CD8-positive, alpha-beta memory T cell (primary cell): ENCODE measurements at places on chromosomes 5 and 9. TPM values are rescaled to one million over a fixed set of nuclear protein-coding genes. Genes with fewer than 3 reads are reported as not detected.

The AJM1 gene
- total RNA-seq: 3.2 TPM

The PCDHA12 gene
- total RNA-seq: not detected

The SLC34A3 gene
- not detected for total RNA-seq

The PPP6C gene
- total RNA-seq: 48.9 TPM

The RNF183 gene
- not detected for total RNA-seq

The KIF27 gene
- total RNA-seq: 3.2 TPM

The PCDHB5 gene
- not detected for total RNA-seq

The IL3 gene
- 69.7 TPM for total RNA-seq

The IL12B gene
- not detected for total RNA-seq

DNA sequence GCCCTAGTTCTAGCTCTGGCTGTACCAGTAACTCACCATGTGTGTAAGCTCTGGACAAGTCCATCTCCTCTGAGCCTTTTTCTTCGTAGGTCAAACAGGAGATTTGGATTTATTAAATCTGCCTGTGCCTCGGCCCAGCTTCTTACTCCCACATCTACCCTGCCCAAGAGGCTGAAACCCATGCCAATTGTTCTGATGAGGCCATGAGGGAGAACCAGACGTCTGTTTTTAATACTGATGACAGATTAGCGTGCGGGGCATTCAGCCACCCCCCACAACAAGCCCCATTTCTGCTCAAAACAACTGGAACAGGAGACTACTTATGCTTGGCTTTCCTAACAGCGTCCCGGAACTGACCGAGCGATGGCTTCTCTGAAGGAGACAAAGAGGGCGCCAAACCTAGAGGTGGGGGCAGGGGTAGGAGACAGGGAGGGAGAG is 81.2 kb upstream of the TRIM32 start:
- no peak for DNase-seq
- H3K27me3 ChIP-seq: no peaks in the 10 kb centered on the region
- no peak overlapping the region for H3K27ac ChIP-seq
- no peak overlapping the region for H3K4me3 ChIP-seq
- H3K36me3 ChIP-seq: no peaks in the 10 kb centered on the region
- no peaks in the 10 kb centered on the region for H3K4me1 ChIP-seq

GRCh38 chr5:112800891-112801290 is 60.2 kb upstream of the SRP19 start:
- no peak for DNase-seq
- H3K27ac ChIP-seq: no peak overlapping the region
- H3K4me1 ChIP-seq: no peaks in the 10 kb centered on the region
- H3K36me3 ChIP-seq: no peaks in the 10 kb centered on the region
- no peak overlapping the region for H3K4me3 ChIP-seq

DNA sequence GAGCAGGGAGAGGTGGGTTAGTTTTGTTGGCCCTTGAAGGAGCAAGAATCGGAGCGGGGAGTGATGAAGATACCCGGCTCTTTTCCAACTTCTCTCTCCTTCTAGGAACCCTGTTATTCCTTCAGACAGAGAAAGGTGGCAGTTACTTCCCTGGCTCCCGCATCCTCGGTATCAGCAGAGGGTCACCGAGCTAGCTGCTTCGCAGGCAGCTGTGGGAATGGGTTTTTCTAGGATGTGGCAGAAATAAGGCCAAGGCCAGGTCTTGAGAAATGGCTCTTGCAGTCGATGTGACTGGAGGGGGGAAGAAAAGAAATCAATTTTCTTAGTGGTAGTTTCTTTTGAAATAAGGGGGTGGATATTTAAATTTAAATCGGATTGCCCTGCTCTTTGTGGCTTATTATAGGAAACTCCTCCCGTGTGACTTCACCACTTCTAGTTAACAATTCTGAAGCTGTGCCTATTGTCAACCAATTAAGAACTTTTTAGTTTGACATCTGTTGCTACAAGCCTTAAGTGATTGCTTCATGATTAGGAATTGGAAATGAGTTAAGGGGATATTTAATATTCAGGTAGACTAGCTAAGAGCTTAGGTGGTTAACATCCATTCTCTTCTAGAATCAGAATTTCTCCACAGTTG is 1.4 kb downstream of the SAP30L start:
- no peaks in the 10 kb centered on the region for H3K27me3 ChIP-seq
- peak overlapping the region; percentile 78 for H3K4me3 ChIP-seq
- no peak for DNase-seq
- H3K36me3 ChIP-seq: peaks cover 21% of the 10 kb centered on the region

- no peaks in the 10 kb centered on the region for H3K36me3 ChIP-seq
- no peak overlapping the region for H3K4me3 ChIP-seq
- H3K4me1 ChIP-seq: no peaks in the 10 kb centered on the region
- no peak overlapping the region for H3K27ac ChIP-seq
Measured at GRCh38 chr9:115615000-115615401, 497.0 kb upstream of the TNC start.

- no peak overlapping the region for H3K27ac ChIP-seq
- H3K4me3 ChIP-seq: no peak overlapping the region
- no peaks in the 10 kb centered on the region for H3K4me1 ChIP-seq
- no peaks in the 10 kb centered on the region for H3K36me3 ChIP-seq
Measured at GRCh38 chr5:56389261-56389660, 156.1 kb upstream of the ANKRD55 start.

- H3K4me3 ChIP-seq: no peak overlapping the region
- no peaks in the 10 kb centered on the region for H3K4me1 ChIP-seq
- no peaks in the 10 kb centered on the region for H3K27me3 ChIP-seq
Measured at GRCh38 chr5:84805473-84805872, 420.8 kb upstream of the EDIL3 start.

- H3K27ac ChIP-seq: no peak overlapping the region
- H3K4me1 ChIP-seq: no peaks in the 10 kb centered on the region
- no peak for DNase-seq
- no peak overlapping the region for H3K4me3 ChIP-seq
- H3K27me3 ChIP-seq: no peaks in the 10 kb centered on the region
- no peaks in the 10 kb centered on the region for H3K36me3 ChIP-seq
Measured at GRCh38 chr5:66344544-66344943, 200.4 kb downstream of the SREK1 start.

DNA sequence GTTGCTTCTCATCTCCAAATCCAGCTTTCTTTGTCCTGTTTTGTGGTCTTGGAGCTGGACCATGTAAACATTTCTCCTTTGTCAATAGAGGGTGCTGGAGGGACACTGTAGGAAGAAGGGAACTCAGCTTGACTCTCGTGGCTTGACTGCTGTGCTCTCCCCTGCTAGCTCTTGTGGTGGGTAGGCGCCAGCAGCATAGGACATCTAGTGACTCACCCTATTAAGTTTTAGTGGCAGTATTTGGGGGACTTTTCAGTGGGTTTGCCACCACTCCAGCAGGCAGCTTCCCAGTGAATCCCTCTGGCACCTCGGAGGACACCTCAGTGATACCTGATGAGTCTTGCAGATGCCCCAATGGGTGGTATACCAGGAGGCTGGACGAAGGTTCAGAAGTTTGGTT is 97.8 kb downstream of the TSSK1B start:
- H3K4me1 ChIP-seq: no peaks in the 10 kb centered on the region
- no peak overlapping the region for H3K27ac ChIP-seq
- H3K27me3 ChIP-seq: no peaks in the 10 kb centered on the region
- no peak for DNase-seq

DNA sequence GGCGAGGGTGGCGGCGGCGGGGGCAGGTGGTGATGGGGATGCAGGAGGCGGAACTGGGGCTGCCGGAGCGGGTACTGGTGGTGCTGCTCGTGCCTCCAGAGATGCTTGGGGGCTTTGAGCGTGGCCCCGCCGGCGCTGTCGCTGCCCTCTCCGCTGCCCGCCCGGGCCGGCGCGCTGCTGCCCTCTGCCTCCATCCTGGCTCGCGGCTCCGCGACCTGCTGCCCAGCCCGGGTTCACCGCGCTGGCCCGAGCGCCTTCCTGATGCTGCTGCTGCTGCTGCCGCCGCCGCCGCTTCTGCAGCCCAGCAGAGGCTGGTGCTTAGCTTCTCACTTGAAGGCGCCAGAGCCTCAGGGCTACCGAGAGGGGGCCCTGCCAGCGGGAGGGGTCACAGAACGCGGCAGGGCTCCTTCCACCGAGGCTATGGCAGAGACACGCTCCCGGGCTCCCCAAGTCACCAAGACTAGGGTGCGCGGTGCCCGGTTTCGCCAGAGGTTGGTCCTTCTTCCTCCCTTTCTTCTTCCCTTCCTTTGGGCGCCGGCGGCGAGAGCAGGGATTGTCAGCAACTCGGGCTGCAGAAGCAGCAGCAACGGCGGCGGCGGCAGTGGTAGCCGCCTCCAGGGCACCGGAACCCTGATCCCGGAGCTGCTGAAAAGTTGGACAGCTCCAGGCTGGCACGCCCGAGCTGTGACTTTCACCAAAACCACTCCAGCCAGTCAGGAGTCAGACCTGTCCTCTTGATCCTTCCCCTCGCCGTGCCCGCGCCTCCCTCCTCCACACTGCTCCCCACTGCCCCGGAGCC is at the start of gene PDE4D:
PDE4D (minus strand) TSS at position 298 of the 799 bp plus-strand sequence.
- no peak within 1 kb of the TSS for H3K27ac ChIP-seq
- DNase-seq: no peak
- no peak within 1 kb of the TSS for H3K4me3 ChIP-seq
- no peaks in the 10 kb centered on the region for H3K27me3 ChIP-seq
- no peaks in the 10 kb centered on the region for H3K36me3 ChIP-seq

DNA sequence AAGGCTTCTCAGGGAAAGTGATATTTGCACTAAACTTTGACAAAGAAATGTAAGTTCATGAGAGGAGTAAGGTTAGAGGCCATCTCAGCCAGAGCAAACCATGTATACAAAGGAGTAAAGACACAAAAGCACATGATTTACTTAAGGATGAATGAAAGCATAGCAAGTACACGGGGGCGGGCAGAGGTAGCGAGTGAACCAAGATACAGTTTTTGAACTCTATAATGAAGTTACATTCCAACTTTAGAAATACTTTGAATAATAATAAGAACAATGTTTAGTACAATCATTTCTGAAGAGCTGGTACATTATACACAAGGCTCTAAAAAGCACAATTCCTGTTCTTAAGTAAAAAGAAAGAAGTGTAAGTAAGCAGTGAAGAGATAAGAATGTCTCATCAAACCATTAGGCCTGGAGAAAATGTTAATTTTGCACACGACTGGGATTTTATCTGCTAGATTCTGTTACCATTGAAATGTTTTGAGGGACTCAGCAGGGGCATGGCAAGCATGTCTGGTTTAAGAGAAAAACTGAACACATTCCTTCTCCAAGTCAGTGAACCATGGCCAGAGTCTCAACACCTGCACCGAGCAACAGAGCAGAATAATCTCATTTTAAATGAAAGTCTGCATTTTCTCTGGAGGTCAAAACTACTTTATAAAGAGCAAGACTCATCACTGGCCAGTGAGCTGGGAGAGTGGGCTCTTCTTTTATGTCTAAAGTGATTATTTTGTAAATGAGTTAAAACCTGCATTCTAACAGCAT is 147.6 kb upstream of the TRPM3 start:
- no peaks in the 10 kb centered on the region for H3K27me3 ChIP-seq
- no peak overlapping the region for H3K27ac ChIP-seq
- no peaks in the 10 kb centered on the region for H3K36me3 ChIP-seq
- DNase-seq: no peak
- no peaks in the 10 kb centered on the region for H3K4me1 ChIP-seq

GRCh38 chr9:79572608-79573411 is 1.0 kb downstream of the TLE4 start:
- H3K4me3 ChIP-seq: peak overlapping the region; percentile 79
- no peaks in the 10 kb centered on the region for H3K27me3 ChIP-seq
- peak overlapping the region; percentile 76 for H3K27ac ChIP-seq
- H3K4me1 ChIP-seq: peaks cover 38% of the 10 kb centered on the region

GRCh38 chr9:109716631-109717030 is 63.4 kb upstream of the PALM2AKAP2 start:
- no peak overlapping the region for H3K4me3 ChIP-seq
- no peaks in the 10 kb centered on the region for H3K4me1 ChIP-seq
- DNase-seq: no peak
- no peak overlapping the region for H3K27ac ChIP-seq
- no peaks in the 10 kb centered on the region for H3K36me3 ChIP-seq
- H3K27me3 ChIP-seq: no peaks in the 10 kb centered on the region
